ENCODE measurements at places on chromosomes 6 and 20.

- DNase-seq: no peak
These were observed 829 bp downstream of the MANBAL start for GRCh38 chr20:37290158-37290810.

DNA sequence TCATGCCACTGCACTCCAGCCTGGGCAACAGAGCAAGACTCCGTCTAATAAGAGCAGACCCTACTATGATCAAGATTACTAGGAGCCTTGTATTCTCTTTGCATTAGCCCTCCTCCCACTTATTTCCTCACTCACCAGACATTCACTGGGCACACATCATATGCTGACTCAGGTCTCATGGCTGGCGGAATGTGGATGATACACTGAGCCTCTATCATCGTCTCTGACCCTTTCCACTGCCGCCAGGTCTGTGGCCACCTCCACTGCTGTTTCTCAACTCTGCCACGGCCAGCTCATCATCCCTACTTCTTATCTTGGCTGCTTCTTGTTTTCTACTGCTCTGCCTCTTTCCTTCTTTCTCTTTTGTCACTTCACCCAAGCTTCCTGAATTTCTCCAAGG lies 161.0 kb downstream of the BACH2 start:
- no peak for DNase-seq

DNA sequence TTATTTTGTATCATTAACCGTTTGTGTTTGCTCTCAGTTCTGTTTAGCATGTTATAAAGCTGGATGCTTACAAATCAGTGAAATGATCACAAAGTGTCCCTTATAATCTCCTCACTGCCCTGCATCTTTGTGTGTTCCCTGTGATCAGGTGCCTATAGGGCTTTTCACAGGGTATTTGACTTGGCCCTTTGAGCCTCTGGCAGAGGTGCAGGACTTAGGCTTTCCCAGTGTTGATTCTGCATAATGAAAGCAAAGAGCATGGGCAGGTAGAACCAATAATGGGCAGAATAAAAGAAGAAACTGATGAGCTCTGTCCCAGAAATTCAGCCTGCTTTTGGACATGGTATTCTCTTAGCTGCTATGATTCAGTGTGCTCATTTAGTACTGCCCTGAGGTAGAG lies 16.9 kb upstream of the PBOV1 start:
- no peak for DNase-seq

- DNase-seq: no peak
These were observed 2.3 kb upstream of the EEF1A2 start for GRCh38 chr20:63500902-63501817.

DNA sequence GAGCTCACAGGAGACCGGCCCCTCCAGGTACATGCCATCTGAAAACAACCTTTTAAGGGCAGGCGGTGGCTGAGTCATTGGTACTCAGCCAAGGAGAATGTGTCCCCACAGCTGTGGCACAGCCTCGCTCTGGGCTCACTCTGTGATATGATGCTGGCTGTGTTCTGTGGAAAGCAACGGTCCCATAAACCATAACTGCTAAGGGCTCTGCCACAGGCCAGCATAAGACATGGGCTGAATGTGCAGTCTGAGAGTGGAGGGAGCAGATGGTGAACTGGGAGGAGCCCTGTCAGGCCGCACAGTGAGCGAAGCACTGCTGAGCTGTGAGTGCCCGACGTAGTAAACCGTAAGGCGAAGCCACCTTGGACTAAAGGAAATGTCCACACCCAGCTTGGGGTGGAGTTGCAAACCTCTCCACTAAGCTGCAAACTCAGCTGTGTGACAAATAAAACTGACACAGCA lies 375.8 kb downstream of the THBS2 start:
- DNase-seq: peak; percentile 87

DNA sequence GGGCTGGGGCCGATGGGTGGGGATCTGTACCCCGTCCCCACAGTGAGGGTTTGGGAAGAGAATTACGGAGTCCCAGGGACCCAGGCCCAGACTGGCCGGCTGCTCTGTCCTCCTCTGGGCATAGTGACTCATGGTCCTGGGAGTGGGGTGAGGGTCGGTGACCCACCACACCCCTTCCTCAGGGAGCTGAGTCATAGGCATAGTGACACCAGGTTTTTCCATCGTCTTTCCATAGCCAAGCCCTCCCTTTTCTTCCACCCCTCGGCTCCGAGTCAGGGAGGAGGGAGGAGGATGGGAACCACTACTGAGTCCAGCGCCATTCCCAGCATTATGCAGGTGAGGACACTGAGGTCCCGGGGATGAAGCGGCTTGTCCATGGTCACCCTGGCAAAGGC lies 8.9 kb downstream of the CYP21A2 start:
- no peak for DNase-seq

DNA sequence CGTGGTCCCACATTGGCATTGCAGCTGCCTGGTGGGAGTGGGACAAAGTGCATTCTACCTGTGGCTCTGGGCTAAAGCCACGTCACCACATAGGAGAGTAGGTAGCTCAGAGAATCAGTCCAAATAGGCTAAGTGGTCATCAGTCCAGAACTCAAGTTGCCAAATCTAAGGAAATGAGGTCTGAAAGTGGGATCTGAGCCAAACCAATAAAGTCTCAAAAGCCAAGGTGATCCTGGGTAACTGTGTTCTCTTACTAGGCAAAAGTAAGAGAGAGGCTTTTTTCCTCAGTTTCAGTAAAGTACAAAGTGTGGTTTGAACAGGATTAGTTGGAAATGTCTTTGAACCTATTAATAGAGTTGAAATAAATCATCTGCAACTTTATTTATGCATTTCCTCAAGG lies 68.6 kb upstream of the CNKSR3 start:
- no peak for DNase-seq

DNA sequence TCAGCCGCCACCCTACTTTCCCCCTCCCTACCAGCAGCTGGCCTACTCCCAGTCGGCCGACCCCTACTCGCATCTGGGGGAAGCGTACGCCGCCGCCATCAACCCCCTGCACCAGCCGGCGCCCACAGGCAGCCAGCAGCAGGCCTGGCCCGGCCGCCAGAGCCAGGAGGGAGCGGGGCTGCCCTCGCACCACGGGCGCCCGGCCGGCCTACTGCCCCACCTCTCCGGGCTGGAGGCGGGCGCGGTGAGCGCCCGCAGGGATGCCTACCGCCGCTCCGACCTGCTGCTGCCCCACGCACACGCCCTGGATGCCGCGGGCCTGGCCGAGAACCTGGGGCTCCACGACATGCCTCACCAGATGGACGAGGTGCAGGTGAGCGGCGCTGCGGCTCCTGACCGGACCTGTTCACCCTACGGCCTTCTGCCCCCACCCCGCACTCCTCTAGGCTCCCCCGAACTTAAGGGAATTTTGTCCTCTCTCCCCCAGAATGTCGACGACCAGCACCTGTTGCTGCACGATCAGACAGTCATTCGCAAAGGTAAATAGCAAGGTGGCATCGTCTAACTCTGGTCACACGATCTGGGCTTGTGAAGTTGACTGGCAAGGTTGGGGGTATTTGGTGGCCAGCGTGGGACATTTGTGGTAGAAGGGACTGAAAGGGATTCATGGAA lies 2.3 kb downstream of the TFAP2C start:
- no peak for DNase-seq

- no peak for DNase-seq
These were observed 6.3 kb upstream of the AP5S1 start for GRCh38 chr20:3813848-3814581.

GRCh38 chr6:154394571-154394970 lies 38.0 kb upstream of the IPCEF1 start:
- DNase-seq: no peak

- no peak for DNase-seq
These were observed 171.3 kb downstream of the CDC5L start for GRCh38 chr6:44558832-44559251.

DNA sequence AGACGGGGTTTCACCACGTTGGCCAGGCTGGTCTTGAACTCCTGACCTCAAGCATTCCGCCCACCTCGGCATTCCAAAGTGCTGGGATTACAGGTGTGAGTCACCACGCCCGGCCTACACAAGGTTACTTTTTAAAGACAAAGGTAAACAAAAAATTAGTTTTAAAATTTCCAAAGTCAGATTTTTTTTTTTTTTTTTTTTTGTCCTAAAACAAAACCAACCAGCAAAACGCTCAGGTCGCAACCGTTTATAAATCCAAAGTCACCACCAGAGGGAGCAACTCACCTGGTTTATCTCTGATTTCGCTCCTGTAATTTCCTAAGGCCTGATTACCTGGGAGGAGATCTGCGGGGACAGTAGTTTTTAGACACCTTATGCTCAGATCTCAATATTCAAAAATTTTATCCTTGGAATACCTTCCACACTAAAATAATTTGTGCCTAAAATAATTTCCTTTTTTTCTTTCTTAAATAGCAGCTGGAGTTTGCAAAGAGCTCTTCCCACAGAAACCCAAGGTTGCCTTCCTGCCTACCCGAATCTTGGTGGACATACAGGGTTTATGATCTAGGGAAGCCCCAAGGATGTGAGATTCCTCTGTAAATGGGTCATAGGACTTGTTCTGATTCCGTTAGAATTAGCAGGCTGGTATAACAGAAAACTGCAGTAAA lies 19.8 kb upstream of the TREM1 start:
- DNase-seq: peak; percentile 81

- DNase-seq: no peak
These were observed 239.9 kb upstream of the CEP162 start for GRCh38 chr6:84467296-84467695.

GRCh38 chr6:139013185-139013800 lies 15.3 kb upstream of the ABRACL start:
- no peak for DNase-seq

GRCh38 chr20:22512911-22513489 lies 71.4 kb downstream of the FOXA2 start:
- no peak for DNase-seq

DNA sequence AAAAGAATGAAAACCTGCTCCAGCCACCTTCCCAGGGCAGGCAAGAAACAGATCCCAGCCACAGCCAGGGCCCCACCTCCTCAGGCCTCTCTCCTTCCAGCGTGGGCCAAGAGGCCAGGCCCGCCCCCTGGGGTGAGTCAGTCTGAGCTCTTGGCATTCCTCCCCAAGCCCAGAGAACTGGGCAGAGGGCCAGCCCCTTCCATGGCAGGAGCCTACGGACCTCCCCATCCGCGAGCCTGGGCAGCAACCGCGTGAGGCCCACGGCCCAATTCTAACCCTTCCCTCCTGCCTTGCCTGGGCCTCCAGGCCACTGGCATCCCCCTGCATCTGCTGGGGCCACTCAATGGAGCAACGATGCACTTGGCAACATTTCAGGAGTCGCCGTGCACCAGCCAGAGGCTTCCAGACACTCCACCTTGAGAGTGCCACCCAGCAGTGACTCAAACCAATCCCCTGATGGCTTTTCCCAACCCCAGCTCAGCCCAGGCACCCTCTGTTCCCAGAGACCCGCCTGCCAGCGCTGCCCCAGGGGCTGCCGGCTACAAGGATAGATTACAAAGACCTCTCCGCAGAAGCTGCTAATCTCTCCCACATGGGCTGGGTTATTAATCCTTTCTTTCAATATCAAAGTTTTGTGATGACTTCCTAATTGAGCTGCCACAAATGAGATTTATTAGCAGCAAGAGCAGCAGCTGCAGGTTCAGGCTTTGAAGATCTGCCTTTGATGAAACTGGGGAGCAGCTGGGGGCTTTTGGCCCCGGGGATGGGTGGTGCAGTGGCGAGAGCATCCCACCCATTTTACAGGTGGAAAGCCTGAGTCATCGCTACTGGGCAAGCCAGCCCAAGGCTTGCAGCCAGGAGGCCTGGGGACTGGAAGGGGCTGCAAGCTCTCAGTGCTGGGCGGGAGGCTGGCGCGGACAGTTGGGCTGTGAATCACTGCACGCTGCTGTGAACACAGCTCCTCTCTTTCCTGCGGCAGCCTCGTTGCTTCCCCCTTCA lies 85.7 kb downstream of the NFATC2 start:
- DNase-seq: peak; percentile 25

DNA sequence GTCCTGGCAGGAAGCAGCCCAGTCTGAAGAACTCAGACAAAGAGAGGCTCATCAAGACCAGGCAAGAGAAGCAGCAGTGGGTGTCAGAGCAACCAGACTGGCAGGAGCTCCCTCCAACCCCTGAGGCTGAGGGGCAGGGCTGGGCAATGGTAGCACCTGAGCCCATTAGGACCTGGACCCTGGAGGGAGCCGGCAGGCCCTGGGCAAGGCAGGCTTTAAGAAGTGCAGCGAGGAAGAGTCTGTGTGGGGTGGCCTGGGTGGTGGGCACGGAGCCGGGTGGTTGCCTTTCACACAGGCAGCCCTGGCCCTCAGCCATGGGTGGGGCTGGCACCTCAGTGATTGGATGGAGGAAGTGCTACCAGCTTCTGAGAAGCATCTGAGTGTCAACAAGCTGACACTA lies 33.1 kb upstream of the IRF4 start:
- DNase-seq: no peak

GRCh38 chr20:21518292-21518991 lies 4.6 kb upstream of the NKX2-2 start:
- peak; percentile 91 for DNase-seq

- DNase-seq: peak; percentile 54
These were observed 27.6 kb downstream of the SYNJ2 start for GRCh38 chr6:158009114-158009891.

DNA sequence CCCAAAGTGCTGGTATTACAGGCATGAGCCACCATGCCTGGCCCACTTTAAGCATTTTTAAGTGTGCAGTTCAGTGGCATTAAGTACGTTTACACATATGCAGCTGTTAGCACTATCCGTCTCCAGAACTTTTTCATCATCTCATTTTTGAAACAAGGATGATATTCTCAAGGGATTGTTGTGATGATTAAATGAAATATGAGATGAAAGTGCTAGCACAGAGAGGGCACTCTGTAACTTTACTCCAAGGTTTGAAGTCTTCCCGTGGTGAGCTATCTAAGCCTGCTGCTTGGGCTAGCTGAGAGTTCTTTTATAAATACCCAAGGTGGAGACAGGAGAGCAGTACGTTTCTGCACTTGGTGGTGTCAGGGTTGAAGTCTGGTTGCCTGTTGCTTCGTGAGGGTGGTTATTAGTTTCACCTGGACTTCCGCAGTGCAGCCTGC lies 6.6 kb downstream of the TM9SF4 start:
- no peak for DNase-seq

DNA sequence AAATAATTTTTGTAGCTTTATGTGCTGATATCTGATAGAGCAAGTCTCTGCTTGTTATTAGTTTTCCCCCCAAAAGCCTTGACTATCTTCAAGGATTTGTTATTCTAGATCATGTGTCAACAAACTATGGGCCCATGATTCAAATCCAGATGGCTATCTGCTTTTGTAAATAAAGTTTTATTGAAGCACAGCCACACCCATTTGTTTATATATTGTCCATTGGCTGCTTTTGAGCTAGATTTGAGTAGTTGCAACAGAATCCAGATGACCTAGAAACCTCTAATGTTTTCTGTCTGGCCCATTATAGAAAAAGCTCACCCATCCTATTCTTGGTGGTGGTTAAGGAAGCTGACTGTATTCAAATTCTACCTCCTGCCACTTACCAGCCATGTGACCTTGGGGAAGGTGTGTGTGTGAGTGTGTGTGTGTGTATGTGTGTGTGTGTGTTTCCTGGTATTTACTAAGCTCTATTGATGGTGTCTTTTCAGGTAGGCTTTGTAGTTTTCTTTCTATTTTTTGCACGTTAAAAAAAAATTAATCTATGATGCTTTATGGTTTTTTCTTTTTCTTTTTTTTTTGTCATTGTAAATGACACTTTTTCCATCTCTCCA lies 1.3 kb upstream of the GTSF1L start:
- no peak for DNase-seq

GRCh38 chr6:142301651-142302391 lies at the start of gene ADGRG6:
ADGRG6 (plus strand) TSS chr6:142302007; CDS start chr6:142302330, 323 bp downstream.
- DNase-seq: peak; percentile 68

All from NCI-H345 (cell line).